Stimulated activated CD4-positive, alpha-beta T cell treated with anti-CD3 and anti-CD28 coated beads, Interleukin-4, amount 100 ng/mL, for 48 hours (primary cell): ENCODE measurements at places on chromosomes 13 and 19.

- DNase-seq, result no peak
Measured at GRCh38 chr13:94053986-94054593, 425.4 kb downstream of the DCT start.

GRCh38 chr13:29743201-29743786 lies 107.1 kb downstream of the UBL3 start:
- no peak for DNase-seq

- peak; percentile 32 for DNase-seq
Measured at GRCh38 chr19:45607071-45608029, 5.3 kb upstream of the GPR4 start.

DNA sequence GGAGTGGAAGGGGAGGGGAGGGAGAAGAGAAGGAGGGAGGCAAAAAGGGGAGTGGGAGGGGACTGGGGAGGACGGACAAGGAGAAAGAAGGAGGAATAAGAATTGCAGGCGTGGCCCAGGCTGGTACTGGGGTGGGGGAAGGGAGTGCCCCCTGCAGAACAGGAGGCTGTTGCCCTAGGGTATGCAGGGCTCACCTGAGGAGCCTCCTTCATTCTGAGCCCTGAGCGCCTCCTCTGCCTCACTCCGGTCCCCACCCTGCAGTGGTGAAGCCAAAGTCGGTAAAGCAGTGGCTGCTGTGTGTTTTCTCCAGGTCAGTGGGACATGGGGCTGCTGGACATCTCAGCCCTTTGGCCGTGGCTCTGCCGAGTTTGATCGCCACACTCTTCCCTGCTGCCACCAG lies 9.1 kb upstream of the CDC16 start:
- no peak for DNase-seq

DNA sequence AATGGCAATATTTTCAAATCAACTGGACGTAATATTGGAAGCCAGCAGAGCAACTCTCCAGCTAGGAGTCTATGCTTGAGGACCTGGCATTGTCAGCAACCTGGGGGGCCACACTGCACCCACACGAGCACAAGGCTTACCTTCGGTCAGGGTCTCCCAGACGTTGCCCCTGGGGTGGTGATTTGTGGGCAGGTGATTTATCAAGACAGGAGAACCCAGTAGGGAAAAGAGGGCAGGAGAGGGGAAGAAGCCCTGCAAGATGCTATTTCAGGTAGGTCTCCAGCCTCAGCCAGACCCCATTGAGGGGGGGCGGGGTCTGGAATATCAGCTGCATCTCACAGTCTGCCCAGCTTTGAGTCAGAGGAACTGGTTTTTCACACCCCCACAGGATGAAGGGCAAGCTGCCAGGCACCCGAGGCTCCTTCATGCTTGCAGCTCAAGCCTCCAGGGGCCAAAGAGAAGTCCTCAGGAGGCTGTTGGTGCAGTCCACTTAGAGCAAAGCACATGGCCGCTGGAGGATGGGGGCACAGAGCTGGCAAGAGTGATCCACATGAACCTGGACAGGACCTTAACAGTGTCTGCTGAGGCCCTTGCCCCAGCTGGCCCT lies 80.9 kb upstream of the UQCRFS1 start:
- DNase-seq, result no peak

GRCh38 chr13:67314405-67314804 lies 84.3 kb upstream of the PCDH9 start:
- DNase-seq, result no peak

DNA sequence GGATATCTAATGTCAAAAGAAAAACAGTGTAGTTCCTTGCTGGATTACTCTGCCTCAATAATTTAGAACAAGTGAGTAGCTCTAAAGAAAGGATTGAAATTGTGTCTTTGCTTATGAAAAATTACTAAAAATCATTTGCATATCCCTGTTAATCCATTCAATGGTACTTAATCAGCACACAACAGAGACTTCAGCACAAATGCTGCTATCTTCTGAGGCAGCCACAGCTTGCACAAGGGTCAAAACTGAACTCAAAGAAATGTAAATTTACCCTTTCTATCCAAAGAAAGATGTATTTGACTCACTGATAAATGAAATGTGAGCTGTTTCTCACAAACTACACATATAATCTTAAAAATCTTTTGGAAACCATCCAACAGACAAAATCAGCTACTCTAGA lies 116.2 kb downstream of the LHFPL6 start:
- no peak for DNase-seq

- DNase-seq, result no peak
Measured at GRCh38 chr19:56155124-56155687, 14.1 kb downstream of the ZNF444 start.

- no peak for DNase-seq
Measured at GRCh38 chr13:50894012-50894411, 15.6 kb upstream of the RNASEH2B start.

GRCh38 chr13:26133851-26134250 lies 82.0 kb upstream of the SHISA2 start:
- no peak for DNase-seq

DNA sequence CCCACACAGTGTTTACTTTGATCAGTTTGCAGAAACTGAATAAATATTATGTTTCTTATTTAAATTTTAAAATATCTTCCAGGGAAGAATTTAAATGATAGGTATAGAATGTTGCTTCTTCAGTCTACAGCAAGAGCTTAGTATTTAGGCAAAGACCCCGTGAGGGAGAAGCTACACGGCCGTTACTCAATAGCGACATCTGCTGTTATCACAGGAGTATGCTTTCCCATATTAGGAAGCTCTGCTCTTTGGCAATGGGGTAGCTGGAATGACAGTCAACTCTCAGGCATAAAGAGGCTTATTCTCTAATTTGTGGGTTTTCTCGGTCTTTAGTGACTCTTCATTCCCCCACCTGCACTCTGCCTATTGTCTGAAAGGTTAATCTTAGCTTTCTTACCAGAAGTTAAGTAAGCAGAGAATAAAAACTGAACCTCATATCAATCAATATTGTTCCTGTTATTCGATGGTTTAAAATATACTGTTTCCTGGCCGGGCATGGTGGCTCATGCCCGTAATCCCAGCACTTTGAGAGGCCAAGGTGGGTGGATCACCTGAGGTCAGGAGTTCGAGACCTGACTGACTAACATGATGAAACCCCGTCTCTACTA lies 13.2 kb upstream of the LHFPL6 start:
- DNase-seq, result peak; percentile 30

GRCh38 chr13:67318860-67319259 lies 88.7 kb upstream of the PCDH9 start:
- no peak for DNase-seq

DNA sequence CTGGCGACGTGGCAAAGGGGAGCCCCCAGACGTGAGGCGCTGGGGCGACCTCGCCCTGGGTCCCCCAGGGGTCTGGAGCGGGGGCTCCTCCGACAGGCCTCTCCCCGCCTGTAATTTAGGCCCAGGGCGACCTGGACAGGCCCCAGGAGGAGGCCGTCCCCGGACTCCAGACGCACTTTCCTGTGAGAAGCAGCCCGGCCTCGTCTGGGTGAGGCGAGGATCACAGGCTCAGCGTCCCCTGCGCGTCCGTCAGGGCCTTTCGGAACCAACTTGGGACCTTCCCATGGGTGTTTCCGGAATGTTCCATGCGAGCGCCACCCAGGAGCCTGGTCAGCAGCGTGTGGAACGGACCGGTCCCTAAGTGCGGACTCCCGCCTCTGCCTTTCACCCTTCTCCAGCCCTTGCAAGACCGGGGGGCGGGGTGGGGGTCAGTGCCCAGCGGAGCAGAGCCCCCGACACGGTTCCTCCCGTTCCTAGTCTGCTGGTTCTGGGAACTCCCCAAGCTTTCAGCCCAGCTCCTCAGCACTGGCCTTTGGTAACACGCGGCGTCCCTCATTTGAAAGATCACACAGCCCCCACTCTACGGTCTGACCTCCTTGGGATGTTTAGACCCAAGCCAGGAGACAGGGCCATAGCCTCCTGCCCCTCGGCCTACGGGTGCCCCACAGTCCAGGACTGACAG lies 1.1 kb upstream of the GRTP1 start:
- no peak for DNase-seq

DNA sequence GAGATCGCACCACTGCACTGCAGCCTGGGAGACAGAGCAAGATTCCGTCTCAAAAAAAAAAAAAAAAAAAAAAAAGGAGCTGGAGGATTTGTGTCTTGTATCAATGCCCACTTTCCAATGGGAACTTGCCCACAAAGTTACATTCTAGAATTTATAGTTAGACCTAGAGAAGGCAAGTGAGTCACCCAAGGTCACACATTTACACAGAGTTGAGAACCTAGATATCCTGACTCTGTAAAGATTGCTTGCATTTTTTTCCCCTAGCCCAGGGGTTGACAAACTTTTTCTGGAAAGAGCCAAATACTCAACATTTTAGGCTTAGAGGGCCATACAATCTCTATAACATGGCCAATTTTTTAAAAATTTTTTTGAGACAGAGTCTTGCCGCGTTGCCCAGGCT lies 7.7 kb upstream of the BRD4 start:
- no peak for DNase-seq

DNA sequence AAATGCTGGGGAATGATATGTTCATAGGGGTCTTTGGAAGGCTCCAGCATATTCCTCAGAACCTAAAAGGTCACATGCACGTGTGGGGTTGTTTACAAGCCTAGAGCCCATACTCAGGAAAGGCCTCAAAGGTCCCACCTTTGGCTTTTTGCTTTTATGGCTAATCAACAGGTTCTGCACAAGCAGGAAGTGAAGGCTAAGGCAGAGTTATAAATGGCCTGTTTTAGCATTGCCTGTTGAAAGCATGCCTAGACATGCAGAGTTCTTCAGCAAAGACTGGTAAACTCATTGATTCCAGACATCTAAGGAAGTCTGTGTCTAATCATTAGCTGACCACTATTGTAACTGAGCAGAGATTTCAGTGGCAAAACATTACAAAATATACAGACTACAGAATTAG lies 198.3 kb downstream of the KCNRG start:
- DNase-seq, result no peak

DNA sequence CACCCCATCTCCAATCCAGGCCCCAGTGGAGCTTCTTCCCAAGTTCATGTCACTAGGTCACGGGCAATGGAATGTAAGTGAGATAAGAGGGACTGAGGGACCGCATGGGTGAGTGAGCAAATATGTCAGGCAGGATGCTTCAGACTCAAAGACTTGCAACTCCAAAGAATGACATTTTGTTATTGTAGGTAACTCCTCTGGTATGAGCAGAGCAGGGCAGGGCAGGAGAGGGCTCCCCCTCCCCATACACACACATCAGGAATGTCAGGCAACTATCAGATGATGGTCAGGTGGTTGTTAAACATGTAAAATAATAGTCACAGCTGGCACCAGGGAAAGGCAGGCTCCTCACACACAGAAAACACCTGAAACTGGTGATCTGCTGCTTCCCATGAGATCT lies 10.6 kb downstream of the ERVV-2 start:
- DNase-seq, result no peak

DNA sequence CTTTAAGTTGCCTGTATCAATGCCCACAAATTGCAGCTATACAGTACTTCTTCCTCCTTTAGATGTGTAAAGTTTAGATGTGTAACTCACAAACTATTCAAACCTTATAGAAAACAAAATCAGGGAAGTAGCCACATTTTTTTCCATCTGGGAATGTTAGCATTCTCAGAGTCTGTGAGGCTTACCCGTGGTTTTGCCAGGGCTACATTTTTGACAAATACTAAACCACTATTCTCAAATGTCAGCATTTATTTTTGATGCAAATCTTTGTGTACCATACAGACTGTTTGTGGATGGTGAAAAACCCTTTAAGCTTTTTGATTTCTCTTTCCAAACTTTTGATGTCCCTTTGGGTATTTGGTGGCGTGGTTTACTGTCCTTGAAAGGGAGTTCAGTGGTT lies 216.4 kb downstream of the POSTN start:
- DNase-seq, result no peak

DNA sequence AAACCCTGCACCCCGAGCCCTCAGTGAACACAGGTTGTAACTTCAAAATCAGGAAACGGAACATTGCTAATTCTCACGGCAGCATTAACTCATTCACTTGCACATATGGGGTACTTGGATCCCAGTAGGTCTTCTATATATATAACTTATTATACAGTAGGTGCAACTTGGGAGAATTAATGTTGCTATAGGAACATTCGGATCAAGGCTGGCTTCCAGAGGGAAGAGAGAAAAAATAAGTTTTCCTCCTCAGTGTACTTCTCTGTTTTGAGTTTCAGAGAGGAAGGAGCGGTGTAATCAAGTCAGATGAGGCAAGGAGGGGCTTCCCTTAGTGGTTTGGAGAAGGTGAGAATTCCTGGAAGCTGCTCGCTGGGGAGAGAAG lies 90.9 kb upstream of the ZNF507 start:
- DNase-seq, result no peak
